ENCODE measurements at places on chromosomes 3 and 15.

GRCh38 chr3:150254309-150254708 is 153.8 kb upstream of the TSC22D2 start:
- DNase-seq = no peak

GRCh38 chr15:53747501-53748068 is 11.9 kb downstream of the WDR72 start:
- no peak for DNase-seq

DNA sequence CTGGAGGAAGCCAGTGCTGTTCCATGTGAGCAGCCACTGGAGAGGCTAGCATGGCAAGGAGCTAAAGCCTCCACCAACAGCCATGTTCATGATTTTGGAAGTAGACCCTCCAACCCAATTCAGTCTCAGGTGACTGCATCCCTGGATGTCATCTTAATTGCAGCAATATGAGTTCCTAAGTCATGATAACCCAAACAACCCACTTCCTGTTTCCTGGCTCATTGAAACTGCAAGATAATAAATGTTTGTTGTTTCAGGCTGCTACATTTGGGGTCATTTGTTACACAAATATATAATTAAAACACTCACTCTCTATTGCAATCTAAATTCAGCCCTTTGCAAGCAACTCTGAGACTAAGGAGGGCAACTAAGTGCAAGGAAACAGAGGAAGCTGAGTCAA is 62.4 kb upstream of the SLC24A5 start:
- no peak for DNase-seq

GRCh38 chr15:87713475-87713879 is 543.1 kb downstream of the NTRK3 start:
- DNase-seq = no peak

DNA sequence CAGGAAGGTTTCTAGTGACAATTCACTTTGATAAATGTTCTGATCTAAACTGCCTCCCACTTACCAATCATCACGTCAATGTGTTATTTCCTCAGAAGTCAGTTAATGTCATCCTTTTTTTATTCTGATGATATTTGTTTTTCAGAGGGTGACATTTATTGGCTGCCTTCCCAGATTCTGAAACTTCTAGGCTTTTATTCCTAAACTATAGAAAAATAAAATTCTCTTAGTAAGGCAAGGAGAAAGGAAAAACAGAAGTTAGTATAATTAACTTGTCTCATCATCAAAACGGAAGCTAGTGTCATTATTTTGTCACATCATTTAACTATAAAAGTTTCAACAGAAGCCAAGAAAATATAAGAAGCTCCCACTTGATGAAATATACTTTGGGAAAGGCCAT is 100.0 kb upstream of the C3orf80 start:
- no peak for DNase-seq

DNA sequence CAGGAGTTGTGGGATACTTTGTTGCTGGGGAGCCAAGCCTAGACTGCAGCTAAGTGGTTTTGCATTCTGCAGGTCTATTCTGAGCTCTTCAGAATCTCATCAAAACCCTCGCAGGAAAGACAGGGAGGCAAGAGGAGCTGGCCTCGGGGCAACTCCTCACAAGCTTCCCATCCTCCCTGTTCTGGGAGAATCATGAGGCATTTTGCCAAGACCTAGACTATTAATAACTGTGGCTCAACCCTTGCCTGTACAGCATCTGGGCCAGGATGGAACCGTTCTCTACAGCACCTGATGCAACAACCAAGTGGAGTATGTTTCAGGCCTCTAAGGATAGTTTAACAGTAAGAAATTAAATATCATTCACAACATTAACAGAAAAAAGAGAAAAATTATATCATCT is 20.2 kb upstream of the SLC6A20 start:
- no peak for DNase-seq

DNA sequence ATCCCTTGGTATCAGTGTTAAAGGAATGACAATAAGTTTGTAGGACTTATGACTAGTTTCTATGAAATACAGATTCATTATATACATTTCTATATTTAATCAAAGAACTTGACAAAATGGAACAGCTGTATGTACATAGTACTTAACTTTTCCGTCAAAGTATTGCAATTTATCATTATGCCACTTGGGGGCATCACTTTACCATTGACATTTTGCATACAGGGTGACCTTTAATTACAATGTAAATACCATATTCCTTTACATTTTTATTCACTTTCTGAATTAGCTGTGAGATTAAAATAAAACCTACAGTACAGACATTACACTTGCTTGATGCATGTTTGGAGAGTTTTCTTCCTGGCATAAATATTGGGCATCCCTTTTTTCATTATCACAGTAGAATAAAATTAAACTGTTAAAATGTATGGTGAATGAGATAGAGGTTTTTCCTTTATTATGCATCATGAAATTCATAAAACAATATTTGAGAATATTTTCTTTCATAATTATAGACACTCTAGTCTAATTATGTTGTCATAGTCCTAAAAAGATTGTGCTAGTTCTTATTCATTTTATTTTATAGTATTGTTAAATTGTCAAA is 6.9 kb downstream of the NEK11 start:
- DNase-seq = peak; percentile 40

DNA sequence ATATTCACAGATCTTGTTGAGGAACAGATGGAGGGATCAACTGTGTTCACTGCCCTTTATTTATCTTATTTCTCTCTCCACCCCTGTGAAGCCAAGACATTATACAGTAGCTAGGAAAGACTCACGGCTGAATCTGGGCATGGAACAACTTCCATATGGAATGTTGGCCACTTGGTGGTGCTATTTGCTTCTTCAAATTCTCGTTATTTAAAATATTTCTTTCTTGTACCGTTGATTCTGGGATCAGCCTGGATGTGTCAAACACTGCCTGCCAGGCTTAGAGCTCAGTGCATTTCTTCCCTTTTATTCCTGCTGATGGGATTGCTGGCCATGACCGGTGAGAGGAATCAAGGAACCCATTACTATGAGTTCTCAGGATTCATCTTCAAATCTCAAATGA is 17.5 kb upstream of the GASK1A start:
- peak; percentile 37 for DNase-seq

DNA sequence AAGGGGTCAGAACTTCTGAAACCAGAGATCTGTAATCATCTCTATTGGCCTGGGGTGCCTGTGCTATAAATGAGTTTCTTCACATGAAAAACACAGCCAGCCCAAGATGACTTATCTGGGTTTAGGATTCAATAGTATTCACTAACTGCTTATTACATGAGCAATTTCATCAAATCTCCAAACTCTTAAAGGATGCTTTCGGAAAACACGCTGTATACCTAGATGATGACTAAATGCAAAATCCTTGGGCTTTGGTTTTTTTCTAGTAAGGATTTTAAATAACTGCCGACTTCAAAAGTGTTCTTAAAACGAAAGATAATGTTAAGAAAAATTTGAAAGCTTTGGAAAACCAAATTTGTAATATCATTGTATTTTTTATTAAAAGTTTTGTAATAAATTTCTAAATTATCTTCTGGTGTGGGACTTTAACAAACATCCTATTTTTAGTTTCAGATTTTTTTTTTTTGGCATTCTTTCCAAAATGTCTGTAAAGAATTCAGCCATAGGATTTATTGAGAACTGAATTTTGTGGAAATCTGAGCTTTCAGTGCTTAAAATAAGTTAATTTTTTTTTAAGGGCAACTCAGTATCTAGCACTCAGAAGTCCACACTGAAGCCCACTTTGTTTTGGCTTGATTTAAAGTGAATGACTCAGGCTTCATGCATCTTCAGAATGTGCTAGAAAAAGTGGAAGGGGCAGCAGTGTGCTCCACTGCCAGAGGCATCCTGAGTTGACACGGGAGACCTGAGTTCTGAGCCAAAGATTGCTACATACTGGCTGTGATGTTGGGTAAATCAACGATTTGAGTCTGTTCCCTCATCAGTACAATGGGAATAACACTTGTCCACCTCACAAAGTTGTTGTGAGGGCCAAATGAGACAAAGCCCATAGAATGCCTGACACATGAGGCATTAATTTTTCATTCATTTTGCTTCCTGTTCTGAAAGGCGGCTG is 18.7 kb downstream of the TMEM43 start:
- peak; percentile 29 for DNase-seq

- DNase-seq = peak; percentile 43
Observed at GRCh38 chr3:49942651-49943050, 2.7 kb downstream of the RBM6 start.

DNA sequence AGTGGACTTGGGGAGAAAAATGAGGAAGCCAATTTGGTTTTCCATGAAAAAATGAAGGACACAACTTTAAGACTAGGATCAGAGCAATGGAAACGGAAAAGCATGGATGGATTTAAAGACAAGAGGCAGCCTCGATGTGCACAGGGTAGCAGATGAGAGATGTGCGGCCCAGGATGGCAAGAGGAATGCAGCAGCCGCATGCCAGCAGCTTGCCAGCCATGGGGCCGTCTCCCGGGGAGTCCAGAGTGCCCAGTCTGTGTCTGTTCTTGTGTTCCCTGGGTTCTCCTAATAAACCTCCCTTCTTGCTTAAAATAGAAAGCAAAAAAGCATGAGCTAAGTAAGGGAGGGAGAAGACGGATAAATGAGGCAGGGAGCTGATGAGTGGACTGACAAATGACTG is 68.0 kb upstream of the IQSEC1 start:
- DNase-seq = no peak

GRCh38 chr3:85482213-85482490 is 523.4 kb downstream of the CADM2 start:
- DNase-seq = no peak

GRCh38 chr3:56810577-56811545 is 9.1 kb upstream of the ARHGEF3 start:
- no peak for DNase-seq

DNA sequence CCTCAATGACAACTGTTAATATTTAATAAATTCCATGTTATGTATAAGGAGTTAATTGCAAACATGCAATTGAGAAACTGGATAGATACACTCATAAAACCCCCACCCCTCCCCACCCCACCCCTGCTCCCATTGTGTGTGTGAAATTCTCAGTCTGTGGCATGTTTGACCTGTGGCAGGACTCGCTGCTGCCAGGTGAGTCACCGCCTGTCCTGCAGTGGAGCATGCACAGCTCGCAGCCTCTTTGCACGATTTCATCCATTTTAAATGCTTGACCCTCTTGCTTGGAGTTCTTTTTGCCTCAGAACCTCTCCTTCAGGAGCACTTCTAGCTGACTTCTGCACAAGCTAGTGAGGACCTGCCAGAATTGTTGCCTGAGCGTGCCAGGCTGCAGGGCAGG is 5.3 kb upstream of the APEH start:
- DNase-seq = no peak

DNA sequence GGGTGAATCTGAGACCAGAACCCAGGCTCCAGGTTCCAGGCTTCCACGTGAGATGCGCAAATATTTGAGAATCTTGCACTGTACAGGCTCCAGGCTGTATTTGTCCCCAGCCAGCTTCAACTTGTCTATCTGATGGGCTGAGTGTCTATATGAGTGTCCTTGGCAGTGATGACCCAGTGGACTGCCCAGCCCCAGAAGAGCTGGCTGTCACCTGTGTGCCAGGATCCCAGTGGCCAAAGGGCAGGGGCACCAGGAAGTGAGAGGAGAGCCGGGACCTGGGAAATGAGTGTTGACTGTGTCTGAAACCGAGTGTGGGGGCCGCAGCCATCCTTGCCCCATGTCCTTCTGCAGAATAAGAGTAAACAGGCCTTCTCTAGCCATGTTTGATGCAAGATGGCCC is 10.4 kb downstream of the FAH start:
- DNase-seq = no peak

- DNase-seq = no peak
Observed at GRCh38 chr3:162960269-162960668, 1463.7 kb downstream of the OTOL1 start.

DNA sequence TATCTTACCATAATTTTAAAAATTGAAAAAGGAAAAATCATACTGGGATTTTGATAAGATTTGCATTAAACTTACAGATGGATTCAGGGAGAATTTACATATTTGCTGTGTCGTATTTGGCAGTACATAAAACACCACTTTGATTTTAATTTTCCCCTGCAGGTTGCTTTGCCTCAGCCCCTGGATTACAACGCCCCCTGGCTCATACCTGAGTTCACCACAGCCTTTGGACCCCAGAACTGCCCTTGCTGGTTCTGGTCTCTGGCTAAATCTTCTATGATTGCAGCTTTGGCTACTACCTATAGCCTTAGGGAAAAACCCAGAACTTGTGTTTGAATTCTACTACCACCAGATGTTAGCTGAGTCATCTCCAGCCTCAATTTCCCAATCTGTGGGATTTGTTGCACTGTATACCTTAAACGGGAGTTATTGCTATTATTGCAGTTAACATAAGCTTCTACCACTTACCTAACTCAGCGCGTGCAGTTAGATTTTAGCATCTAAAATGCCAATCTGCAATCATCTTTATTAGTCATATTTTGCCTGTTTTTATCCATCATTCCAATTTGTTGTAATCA is 315.7 kb upstream of the GADL1 start:
- DNase-seq = no peak

- DNase-seq = peak; percentile 3
Observed at GRCh38 chr15:29316422-29316821, 46.8 kb upstream of the NSMCE3 start.

- DNase-seq = no peak
Observed at GRCh38 chr3:154552338-154552737, 122.3 kb upstream of the GPR149 start.

DNA sequence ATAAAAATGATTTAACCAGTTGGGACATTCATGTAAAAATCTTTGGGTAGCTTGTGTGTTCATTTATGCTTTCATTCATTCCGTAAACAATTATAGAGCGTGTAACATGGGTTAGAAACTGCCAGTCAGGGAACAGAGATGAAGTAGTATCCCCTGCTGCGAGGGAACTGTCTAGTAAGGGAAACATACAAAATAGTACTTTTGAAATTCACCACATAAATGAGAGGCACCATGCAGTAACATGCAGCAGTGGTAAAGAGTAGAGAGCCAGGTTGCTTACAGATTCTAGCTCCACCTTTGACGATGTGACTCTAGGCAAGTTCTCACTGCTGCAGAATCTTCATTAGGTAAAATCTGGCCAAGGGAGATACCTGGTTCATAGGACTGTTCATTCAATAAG is 938 bp downstream of the DZIP3 start:
- DNase-seq = no peak

- DNase-seq = no peak
Observed at GRCh38 chr3:10450494-10451440, 54.6 kb downstream of the ATP2B2 start.

GRCh38 chr15:37289109-37289765 is 188.9 kb upstream of the MEIS2 start:
- no peak for DNase-seq

- no peak for DNase-seq
Observed at GRCh38 chr15:75725006-75725718, 12.5 kb upstream of the CSPG4 start.

DNA sequence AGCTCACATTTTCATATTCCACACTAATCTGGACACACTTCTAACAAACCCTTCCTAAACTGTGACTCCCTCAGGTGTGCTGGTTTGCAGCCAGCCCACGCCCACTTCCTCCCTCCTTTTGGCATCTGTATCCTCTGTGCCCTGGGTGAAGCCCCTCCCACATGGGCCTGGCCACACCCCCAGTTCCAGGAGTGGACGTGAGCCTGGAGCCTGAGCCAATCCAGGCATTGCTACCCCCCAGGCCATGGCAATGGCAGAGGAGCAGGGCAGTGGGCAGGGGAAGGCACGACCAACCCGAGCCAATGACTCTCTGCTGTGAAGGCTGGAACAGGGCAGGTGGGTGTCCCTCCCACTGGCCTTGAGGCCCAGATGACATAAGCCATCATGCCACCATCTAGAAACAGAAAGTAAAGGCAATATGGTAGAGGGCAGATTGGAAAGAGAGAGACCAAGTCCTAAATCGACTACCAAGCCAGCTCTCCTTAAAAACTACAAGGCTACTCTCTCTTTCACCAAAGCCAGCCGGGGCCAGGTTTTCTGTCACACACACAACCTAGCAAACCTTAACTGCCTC is 18.6 kb downstream of the FAM174B start:
- no peak for DNase-seq

- DNase-seq = peak; percentile 3
Observed at GRCh38 chr3:193780810-193781478, 187.9 kb downstream of the OPA1 start.

All from MV-4-11 (cell line).